ENCODE measurements at places on chromosomes 12 and 14. TPM values are rescaled to one million over a fixed set of nuclear protein-coding genes. Genes with fewer than 3 reads are reported as not detected.

GRCh38 chr14:38960946-38961531 is 142.0 kb downstream of the SEC23A start:
- DNase-seq, result no peak

GRCh38 chr12:127570793-127571360 is 696.1 kb upstream of the TMEM132C start:
- no peak for DNase-seq

Gene AICDA
- total RNA-seq, result not detected

- DNase-seq, result no peak
Measured at GRCh38 chr14:60648934-60649874, at the start of gene SIX1. Gene SIX1 (minus strand): TSS chr14:60649477. CDS start chr14:60649189, 288 bp downstream.

GRCh38 chr12:95943330-95943842 is at the start of gene AMDHD1:
Gene AMDHD1 (plus strand): TSS chr12:95943331. CDS start chr12:95943399, 68 bp downstream.
- DNase-seq, result peak; percentile 56
